ENCODE measurements at places on chromosomes 1 and 21.

GRCh38 chr1:2148691-2149090, 45.9 kb downstream of the FAAP20 start:
- DNase-seq: no peak

GRCh38 chr1:22470227-22470626, 18.6 kb downstream of the ZBTB40 start:
- DNase-seq: no peak

- no peak for DNase-seq
These were observed 200.4 kb downstream of the NRIP1 start for GRCh38 chr21:14864211-14865021.

- no peak for DNase-seq
These were observed 28.5 kb downstream of the DLGAP3 start for GRCh38 chr1:34900775-34901502.
